ENCODE measurements at places on chromosomes 3 and 15.

DNA sequence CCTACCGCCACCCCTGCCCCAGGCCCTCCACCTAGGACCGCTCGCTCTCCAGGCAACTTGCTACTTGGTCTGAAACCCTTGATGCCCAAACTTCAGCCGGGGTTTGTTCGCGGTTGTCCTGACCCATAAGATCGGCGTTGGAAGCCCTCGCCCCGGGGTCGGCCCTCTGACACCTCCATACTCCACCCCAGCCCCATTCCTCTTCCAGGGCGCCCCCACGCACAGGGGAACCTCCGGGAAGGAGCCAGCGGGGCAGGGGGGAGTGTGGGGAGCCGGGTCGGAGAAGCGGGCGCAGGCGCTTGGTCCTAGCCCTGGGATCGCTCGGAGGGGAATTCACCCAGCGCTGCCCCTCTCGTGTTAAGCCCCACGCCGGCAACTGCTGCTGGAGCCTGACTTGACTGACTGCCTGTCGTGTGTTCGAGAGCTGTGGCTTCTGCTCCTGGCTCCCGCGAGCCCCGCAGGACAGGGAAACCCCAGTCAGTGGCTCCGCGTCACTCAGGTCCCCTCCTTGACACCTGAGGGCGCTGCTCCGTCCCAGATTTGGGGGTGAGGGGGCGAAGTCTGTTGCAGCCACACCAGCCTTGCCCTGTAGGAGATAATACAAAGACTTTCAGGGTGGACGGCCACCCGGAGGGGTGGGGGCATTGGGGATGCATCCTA is 675 bp downstream of the RYR3 start:
- no peak for DNase-seq

DNA sequence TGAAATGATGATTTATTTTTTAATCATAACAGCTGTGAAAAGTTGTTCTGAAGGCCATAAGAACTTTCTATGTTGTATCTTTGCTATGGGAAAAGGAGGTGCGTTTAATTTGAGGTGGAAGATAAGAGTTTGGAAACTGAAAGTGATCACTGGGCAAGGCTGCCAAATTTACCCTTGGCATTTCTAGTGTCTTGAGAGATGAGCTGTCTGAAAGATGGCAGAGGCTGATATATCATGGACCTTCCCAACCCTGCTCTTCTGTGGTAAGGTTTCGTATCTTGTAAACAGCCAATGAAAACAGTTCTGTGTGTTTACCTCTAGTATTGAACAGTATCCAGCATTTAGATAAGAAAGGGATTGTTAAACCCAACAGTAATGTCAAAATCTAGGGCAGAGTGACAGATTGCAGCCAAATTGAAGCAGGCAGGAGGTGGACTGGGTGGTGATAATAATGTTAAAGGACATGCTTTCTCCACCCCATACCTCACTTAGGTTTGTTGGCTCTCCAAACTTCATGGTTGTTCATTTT is 15.8 kb upstream of the NFKBIZ start:
- DNase-seq = no peak

GRCh38 chr15:63481105-63481810 is 23.1 kb upstream of the USP3 start:
- no peak for DNase-seq

DNA sequence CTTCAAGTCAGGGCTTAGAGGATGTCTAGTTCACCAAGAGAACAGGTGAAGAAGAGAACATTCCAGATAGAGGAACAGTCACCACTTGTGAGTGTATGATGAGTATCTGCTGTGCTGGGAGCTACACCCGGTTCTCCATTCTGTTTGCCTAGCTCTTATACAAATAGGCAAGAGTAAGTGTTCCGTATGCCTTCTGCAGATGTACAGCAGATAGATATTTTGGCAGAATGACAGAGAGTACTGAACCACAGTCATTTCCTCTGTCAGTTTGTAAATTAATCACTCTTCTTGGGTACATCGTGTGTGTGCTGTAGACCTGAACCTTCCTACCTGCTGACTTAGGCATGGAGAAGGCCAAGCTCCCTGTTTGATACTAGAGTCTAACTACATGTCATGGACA is 108.3 kb upstream of the CTDSPL start:
- no peak for DNase-seq

DNA sequence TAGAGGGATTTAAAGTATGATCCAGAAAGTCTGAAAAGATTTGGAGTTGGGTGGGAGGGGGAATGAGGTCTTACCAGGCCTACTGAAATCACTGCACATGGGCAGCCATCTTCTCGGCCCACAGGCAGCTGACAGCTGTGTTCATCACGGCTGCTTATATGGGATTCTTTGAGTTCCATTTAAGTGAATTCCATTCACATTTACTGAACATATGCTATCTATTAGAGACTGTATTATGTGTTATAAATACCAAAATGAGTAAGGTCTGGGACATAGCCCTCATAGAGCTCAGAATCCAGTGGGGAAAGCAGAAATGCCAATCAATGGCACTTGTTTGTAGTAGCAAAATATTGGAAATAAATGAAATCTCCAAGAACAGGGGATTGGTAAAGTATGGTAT is 91.1 kb downstream of the TRIM42 start:
- no peak for DNase-seq

GRCh38 chr3:116442331-116443021 is 2.8 kb downstream of the LSAMP start:
- no peak for DNase-seq

DNA sequence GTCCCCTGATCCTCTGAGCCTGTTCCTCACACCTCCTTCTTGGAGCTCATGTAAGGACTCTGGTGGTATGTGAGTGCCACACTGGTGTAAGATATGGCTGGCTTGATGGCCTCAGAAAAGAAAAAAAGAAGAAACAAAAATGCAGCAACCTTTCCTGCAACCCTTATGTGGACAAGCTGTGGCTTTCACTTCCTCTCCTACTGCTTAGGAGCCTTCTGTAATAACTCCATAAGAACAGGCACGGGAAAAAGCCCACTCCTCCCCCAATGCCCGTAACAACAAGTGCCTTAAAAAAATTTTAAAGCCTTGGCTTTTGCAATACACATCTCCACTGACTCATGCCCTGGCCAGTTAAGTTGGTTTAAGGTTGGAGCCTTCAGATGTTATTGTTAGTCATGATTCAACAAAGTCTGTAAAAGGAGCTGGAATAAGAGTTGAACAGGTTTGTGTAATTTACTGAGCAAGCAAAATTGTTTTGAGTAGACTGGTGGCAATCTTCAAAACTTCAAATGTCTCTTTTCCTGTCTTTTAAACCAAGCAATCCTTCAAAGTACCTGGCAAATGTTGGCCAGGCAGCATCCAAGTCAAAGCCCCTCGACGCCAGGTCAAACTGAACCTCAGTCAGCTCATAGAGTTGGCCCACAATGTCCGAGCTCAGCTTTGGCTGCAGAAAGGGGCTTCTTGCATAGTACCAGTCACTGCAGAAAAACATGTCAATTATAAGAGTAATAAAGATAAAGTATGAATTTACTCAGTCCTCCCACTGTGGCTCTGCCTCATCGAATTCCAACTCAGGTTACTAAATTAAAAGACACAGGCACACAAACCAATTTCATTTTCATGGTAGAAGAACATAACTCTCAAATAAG is 22.9 kb downstream of the FYCO1 start:
- DNase-seq = no peak

DNA sequence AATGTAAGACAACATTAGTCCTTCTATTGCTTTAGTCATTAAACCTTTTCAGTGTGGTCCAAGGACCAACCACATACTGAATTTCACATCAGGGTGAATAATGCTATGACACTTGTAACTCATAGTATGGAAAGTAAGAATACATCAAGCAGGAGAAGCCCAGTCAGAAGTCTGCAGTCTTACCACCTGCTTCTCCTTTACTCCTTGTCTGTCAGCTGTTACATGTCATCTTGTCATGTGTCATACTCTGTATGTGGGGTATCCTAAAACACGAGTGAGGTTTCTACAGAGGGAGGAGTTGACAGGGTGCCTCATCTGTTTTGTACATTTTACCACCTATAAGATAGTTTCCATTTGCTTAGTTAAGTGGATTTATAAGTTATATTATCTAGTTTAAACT is 32.8 kb upstream of the EID1 start:
- DNase-seq = no peak

DNA sequence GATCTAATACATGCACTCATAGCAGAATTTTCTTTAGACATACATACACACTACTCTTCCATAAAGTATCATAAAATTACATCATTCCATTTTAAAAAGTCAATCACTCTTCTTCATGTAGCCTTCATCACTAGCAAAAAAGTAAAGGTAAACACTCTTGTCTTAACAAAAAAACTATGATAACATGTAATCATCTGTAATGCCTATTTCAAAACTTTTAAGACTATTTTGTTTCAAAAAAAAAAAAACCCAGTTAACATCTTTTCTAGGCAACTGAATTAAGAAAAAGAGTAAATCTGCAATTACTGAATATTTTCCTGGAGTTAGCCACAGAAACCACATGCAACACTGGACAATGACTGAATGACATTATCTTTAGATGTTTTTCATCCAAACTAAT is 4.8 kb downstream of the TBC1D5 start:
- DNase-seq = no peak

DNA sequence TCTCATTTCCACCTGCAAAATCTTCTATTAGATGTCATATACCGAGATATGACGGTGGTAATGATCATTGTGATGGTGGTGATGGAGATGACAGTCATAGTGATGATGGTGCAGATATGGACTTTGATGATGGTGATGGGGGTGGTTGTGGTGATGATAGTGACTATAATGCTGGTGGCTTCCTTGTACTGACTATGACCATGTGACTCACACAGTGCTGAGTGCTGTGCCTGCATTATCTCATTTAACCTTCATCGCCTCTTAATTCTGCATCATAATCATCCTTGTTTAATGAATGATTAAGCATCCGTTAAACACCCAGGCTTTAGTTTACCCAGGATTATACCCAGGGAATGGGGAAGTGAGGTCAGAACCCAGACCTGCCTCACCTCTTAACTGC is 331.7 kb downstream of the FEZF2 start:
- no peak for DNase-seq

DNA sequence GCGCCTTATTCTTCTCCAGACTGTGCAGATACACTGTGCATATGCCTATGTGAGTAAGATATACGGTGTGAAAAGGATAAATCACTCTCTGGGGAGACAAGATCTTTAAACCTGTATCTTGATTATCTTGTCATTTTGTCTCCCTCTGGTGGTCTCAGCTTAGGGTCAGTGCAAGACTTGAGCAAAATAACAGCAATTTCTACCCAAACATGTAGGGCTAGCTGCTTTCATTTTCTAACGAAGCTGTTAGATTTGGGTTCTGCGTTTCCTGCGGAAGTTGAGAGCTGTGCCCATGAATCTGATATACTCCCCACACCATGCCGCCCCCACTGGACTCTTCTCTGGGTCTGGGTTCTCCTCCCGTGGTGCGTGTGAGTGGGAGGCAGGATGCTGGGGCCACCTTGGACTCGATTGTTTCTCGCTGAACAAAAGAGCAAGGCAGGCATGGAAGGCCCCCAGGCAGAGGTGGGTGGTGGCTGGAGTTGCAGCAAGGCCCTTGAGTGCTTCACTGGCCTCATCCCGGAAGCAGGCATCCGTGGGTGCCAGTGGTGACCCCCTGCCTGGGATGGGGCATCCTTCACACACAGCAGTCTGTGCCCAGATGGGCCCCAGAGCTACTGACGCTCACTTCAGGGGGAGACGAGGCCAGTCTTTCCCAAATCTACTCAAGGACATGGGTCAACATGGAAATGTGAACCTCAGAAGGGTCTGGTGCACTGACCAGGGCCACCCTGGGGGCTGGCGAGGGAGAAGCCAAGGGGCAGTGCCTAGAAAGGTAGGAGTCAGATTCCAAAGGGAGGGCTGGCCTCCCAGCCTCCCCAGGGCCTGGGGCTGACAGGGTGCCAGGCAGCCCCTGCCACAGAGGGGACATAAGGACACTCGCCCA is 179.6 kb downstream of the NSMCE3 start:
- DNase-seq = peak; percentile 24

- no peak for DNase-seq
Observed at GRCh38 chr3:38019658-38020341, 9.6 kb downstream of the PLCD1 start.

- no peak for DNase-seq
Observed at GRCh38 chr3:143294188-143294587, 174.6 kb downstream of the CHST2 start.

DNA sequence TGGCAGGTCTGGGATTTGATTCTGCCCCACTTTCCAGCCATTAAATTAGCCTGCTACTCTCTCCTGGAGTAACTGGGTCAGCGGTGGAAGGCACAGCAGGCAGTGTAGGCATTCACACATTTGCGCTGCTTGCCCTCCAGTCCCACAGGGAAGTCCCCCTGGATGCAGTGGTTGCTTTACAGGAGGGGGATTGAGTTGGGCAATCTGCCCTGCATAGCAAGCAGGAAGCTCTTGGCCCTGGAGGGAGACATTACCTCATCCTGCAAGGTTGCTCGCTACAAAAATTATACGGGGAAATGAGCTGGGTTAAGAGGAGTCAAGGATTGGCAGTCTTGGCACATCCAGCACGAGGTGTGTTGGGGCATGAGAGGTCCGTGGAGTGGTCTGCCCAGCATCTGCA is 14.8 kb downstream of the MCM2 start:
- no peak for DNase-seq

DNA sequence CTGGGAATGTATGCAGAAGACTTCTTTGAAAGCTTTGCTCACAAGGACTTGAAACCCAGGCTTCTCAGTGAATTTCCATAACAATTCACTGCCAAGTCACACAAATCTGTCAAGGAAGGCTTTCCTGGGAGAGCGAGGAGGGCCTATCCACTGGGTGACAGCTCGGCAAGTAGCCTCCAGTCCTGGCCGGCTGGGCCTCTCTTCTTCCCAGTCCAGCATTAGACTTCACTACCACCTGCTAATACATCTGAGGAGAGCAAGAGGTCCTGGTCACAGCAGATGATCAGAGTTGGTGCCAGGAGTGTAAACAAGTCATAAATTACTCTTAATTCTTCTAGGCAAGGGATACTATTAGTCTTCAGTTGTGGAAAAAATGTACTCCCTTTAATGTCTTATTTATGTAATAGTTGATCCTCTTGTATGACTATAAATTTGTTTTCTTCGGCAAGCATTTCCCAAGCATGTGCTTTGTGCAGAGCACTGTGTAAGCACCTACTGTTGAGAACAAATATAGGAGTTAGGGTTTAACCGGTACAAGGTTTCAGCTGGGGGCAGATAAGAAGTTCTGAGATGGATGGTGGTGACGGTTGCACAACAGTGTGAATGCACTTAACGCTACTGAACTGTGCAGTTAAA is 162.9 kb downstream of the VGLL4 start:
- DNase-seq = no peak

DNA sequence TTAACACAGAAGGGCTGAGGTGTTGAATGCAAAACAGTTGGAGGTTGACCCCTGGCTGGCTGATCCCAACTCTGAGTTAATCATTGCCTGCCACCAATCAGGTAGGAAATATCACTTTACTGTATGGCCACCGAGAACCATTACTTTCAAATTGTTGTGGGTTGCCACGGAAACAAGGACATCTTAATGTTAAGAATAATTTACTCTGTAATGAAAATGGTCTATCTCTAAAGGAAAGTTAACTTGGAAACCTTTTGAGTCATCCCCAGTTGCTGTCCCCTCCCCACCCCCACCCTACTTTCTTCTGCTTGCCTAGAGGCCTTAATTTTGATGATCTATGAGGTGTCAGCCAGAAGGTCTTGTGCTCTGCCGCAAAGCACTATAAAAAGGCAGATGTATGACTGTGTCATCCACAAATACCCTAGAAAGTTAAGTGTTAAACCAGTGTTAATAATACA is 78.7 kb upstream of the SNRK start:
- no peak for DNase-seq

Data from COR-L47 (cell line).